ENCODE measurements at places on chromosomes 7 and 10.

DNA sequence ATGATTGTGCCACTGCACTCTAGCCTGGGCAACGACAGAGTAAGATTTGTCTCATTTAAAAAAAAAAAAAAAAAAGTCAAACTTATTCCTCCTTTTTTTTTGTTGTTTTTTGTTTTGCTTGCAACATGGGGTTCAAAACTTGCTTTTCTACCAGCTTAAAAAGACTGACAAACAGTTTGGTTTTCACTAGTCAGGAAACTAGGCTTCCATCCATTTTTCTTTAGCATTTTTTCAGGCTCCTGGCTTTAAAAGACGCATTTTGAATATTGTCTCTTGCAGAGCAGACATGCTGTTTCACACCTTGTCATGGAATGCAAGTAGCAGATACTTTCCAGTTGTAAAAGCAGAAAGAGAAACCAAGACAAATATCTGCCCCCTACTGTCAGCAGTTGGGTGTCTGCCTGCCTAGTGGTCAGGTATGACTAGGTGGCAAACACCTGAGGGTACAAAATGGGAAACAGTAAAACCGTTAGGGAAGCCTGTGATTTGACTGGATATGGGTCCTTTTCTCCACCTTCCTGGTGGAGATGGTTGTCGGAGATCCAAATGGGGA lies 139.9 kb downstream of the CCDC71L start:
- ATAC-seq: no peak

- ATAC-seq: no peak
These were observed 131.8 kb downstream of the TES start for GRCh38 chr7:116342125-116342524.

DNA sequence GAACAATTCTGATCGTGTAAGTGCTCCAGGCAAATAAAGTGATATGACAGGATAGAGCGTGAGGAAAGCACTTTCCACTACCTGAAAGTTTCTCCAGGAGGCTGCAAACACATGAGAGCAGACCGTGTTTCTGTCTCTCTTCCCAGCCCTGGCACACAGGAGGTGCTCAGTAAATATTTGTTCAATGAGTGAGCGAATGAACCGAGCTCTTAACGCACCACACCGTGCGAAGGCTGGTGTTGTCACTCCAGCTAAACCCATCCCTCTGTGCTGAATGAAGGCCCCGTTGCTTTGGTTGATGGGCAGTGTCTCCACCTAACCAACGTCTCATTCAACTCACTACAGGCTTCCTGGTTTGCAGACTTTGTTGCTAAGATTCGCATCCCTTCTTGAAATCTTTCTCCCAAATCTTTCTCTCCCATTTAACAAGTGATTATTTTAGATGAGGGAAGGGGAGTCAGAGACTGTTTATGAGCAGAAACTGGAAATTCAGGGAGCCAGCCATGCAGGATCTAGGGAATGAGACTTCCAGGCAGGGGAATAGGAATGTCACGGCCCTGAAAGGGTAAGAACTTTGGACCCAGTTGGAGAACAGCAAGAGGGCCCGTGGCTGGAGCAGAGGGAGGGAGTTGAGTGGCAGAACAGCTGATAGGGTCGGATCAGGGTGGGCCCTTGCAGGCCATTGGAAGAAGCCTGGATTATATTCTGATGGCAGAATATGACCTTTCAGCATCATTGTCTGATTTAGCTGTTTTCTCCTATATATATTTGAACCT lies 282.6 kb downstream of the CAMK1D start:
- no peak for ATAC-seq

DNA sequence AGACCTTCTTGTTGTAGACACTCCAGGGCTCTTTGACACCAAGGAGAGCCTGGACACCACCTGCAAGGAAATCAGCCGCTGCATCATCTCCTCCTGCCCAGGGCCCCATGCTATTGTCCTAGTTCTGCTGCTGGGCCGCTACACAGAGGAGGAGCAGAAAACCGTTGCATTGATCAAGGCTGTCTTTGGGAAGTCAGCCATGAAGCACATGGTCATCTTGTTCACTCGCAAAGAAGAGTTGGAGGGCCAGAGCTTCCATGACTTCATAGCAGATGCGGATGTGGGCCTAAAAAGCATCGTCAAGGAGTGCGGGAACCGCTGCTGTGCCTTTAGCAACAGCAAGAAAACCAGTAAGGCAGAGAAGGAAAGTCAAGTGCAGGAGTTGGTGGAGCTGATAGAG lies 5.5 kb downstream of the GIMAP7 start:
- peak; percentile 18 for ATAC-seq

- no peak for ATAC-seq
These were observed 112.8 kb upstream of the INSIG1 start for GRCh38 chr7:155184923-155185322.

DNA sequence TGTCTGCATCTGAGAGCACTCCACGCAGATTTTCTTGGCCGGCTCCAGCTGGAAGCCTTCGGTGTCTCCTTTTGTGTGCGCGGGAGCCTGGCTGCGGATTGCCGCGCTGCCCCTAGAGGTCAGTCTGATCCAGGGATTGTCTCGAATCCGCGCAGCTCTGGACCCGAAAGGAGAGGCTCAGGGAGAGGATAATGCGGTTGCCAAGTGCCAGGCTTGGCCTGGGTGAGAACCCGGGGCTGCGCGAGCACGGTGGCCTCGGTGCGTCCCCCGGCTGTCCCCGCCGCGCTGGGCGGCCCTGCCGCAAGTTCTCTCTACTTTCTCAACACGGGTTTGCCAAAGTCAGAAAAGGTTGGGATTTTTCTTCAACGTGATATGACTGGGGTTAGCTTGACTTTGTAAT lies 140.9 kb downstream of the ADCYAP1R1 start:
- no peak for ATAC-seq

DNA sequence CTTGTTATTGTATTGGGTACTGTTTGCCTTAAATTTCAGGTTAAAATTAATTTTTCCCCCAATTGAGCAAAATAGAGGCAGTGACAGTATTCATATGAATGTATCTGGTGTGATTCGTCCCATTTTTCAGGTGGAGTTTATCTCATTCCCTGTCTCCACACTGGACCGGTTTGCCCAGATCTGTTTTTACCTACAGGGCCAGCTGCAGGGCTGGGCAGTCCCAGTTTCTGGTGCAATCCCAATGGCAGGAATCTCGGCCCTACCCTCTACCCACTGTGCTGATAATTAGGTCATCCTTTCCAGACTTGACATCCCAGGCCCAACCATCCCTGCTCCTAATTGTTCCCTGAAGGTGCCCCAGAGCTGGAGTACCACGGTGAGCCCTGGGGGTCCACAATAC lies 49.8 kb upstream of the NFE2L3 start:
- ATAC-seq: no peak
